ENCODE measurements at places on chromosomes 7 and 10.

- no peak for DNase-seq
These were observed 690.6 kb downstream of the LRMDA start for GRCh38 chr10:76122056-76122455.

DNA sequence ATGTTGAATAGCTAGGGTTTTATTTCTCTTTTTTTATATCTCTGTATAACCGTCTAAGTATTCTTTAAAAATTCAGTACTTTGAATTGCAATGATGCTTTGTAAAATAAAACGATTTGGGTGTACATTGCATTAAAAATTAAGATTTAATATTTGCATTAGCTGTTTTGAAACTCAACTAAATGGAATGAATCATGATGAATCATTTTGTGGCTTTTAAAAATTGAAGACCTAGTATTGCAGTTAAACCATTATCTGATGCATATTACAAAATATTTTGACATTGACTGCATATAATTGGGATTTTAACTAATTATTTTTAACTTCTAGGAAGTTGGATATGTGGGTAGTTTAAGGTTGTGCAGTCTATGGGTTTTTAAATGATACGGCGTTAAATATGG, 314.0 kb downstream of the CDK14 start:
- no peak for DNase-seq

- no peak for DNase-seq
These were observed 35.1 kb upstream of the GRID1 start for GRCh38 chr10:86401588-86402282.

DNA sequence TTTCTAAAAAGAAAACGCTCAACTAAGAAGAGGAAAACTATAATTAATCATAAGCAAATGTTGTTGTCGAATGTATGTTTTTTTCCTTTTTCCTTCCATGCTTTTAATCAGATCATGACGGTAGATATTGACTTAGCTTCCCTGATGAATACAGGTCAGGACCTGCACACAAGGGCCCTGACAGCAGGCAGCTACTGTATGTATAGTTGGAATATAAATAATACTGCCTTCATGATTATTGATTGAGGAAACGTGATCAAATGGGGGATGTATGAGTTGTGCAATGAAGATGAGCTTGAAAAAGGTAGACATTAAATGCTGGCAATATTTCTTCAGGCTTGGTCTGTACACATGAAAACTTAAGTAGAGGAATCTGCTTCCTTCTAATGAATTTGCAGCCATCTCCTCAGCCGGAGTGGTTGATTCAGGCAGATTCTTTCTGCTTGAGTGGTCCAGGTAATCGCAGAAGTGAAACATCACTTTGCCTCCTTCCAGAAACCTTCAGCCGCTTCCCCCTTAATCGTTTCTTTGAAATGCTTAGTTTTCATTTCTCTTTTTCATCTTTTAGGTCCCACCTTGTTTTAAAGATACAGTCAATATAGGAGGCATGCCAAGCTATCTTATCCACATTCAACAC, 656.5 kb downstream of the SDK1 start:
- DNase-seq: no peak

- no peak for DNase-seq
These were observed 28.0 kb upstream of the SEM1 start for GRCh38 chr7:96737545-96738050.

DNA sequence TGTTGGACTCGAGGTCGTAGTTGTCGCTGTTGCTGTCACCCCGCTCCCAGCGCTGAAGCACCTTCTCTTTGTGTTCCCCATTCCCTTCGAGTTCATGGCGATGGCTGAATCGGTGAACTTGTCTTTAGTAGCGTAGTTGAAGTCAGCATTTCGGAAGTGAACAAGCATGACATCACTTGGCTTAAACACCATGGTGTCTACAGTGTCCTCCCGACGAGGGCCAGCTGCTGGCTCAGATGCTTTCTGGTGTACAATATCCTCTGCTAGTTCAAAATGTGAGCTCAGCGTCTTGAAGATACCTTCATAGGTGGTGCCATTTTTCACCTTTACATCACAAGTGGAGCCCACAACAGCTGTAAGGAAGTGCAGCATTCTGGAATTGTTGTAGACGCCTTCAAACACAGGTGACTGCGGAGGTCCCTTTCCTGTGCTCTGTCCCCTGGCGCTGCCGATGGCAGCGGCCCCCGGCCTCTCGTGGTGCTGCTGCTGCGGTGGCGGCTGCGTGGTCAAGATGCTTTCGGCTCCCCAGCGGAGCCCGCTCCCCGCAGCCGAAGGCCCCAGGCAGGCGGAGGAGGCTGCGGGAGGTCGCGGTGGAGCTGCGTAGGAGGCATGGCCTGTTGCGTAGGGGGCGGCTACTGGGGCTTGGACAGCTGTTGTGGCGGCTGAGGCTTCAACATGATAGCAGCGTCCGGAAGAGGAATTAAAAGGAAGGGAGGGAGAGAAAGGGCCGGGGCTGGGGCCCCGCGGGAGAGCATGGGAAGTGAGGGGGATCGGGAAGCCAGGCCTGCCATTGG, 59.3 kb downstream of the ANKMY2 start:
- no peak for DNase-seq

- no peak for DNase-seq
These were observed 41.4 kb downstream of the STAM start for GRCh38 chr10:17685233-17685840.

DNA sequence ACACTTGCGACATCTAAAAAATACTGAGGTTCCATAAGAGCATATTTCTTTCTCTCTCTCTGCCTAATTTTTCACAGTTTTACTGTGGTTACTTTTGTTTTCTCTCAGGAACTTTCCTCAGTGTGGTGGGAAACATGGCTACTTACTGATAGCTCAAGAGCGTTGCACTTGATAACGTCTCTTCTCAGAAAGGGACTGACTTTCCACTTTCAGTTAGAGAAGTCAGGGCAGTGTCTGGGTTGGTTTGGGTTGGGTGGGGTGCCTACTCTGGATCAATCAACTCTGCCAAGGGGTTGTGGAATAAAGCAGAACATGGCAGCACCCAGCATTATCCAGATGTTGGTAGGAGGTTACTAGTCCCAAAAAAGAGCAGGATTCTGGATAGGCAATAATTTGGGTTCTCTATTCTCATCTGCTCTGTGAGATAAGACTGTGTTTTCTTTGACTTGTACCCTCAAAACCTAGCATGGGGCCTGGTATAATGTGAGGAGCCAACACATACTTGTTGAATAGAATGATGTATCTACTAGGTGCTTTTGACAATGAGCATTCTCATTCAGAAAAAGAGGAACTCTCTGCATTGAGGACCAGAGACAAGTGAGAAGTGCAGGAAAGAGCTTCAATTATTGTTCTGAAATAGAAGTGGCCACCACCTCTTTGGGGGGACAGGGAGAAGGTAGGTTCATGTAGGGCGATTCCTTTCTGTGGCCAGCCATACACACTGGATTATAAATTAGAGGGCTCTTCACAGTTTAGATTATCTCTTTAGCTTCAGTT, 315.7 kb downstream of the REEP3 start:
- DNase-seq: no peak

DNA sequence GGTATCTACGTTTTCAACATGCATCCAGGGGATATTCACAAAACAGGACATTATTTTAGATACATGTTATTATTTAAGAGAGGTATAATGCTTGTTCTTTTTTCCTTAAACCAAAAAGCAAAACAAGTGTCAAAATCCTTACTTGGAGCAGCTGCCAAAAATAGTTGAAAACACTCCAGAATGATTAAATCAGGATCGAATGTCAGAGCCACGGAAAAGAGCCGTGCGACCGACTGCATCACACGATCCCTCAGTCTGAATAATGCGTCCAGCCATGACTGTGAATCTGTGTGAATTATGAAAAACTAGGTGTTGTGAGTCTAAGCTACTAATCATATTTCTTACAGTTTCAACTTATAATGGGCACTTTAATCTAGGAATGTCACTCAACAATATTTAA, 126.0 kb downstream of the PARD3 start:
- DNase-seq: no peak

DNA sequence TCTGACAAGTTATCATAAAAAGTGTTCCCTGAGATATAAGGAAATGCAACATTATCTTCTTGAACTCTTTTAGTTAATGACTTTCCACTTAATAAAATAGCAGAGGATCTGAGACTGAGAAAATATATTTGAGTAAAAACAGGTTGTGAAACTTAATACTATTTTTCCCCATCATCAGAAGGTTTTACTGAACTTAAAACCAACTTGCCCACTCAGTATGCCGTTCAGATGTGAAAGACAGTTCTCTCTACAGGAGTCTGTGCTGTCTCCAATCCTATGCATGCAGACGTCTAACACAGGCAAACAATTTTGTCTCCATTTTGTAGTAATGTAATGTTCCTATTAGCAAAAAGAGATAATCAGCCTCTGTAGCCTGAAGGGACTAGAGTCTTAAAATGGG, 38.2 kb upstream of the CYP2C18 start:
- no peak for DNase-seq

DNA sequence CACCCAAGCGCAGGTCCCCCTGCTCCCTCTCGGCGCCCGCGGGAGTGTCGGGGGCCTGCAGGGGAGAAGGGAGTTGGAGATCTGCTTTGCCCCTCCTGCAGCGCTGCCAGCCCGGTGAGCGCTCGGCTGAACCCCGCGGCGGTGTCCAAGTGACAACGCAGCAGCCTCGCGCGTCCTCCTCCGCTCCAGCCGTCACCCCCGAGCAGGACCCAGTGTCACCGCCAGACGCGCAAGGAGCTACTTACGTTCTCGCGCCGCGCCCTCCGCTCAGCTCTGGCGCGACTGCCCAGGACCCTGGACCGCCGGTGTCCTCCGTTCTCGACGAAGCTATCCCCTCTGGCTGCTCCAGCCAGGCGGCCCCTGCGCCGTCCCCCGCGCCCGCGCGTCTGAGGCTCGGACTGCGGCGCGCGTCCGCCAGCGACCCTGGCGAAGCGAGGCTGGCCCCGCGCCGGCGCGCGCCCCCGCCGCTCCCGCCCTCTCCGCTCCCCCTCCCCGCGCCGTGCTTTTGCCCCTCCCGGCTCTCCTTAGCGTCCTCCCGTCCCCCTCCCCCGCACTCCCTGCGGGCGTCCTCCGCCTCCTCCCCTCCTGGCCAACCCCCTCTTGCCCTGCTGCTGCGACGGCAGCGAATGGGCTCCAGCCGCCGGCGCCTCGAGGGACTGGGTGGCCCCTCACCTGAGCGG, at the start of gene NRCAM:
TSS of gene NRCAM (minus strand) at position 439 of the 680 bp plus-strand sequence. CDS start 216,372 bp downstream, outside the sequence.
- DNase-seq: no peak

- no peak for DNase-seq
These were observed 167.3 kb upstream of the SHH start for GRCh38 chr7:155979566-155979965.

DNA sequence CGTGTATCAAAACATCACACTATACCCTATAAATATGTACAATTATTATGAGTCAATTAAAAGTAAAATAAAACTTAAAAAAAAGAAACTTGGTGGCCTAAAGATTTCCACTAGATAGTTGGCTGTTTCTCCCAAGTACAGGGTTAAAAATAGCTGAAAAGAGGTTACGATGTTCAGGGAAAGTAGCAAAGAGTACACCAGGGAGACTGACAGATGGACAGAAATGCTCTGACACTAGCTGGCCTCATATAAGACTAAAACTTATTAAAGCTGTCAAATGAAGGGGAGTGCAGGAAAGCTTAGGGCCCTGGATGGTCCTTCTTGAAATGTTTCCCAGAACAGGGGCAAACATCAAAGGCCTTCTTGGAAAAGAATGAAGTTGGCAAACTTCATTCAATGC, 51.3 kb downstream of the TCAF1 start:
- DNase-seq: no peak

DNA sequence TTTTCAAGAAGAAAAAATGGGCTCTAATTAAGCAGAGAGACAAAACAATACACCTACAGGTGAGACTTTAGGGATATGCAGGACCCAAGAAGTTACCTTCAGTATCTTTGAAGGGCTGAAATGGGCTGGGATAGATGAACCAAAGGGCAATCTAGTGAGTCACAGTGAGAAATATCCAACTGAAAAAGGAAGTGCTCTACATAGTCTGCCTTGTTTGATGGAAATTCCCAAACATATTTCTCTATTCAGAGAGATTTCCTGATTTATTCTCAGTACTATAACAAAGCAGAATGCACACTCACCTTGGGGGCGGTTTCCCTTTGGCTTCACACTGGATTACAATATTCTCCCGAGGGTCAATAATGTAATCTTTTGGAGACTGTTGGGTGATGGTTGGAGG, 104.1 kb upstream of the LAMB4 start:
- DNase-seq: no peak

DNA sequence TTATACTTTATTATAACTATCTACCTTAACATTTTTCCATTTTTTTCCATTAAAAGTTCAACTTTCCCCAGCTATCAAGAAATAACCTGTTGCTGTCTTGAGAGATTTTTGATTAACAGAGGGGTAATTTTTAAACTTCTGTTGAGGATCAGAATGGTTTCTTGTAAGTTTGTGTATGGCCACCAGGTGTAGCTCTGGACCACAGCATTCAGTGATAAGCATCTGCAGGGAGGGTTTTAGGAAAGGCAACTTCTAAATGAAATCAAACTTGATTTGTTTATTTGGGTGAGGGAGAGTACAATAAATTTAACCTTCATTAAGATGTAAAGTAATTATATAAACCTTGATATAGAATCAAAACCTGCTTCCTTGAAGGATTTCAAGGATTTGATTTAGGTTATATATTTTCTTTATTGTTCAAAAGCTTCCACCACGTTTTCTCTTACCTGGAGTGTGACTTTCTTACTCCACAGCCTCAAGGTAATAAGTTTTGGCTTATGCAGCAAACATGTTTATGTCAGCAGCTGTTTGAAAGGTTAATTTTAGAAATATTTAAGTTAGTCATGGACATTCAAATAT, 153.3 kb downstream of the STK31 start:
- DNase-seq: no peak

GRCh38 chr10:95459446-95460045, 101.6 kb downstream of the SORBS1 start:
- no peak for DNase-seq

DNA sequence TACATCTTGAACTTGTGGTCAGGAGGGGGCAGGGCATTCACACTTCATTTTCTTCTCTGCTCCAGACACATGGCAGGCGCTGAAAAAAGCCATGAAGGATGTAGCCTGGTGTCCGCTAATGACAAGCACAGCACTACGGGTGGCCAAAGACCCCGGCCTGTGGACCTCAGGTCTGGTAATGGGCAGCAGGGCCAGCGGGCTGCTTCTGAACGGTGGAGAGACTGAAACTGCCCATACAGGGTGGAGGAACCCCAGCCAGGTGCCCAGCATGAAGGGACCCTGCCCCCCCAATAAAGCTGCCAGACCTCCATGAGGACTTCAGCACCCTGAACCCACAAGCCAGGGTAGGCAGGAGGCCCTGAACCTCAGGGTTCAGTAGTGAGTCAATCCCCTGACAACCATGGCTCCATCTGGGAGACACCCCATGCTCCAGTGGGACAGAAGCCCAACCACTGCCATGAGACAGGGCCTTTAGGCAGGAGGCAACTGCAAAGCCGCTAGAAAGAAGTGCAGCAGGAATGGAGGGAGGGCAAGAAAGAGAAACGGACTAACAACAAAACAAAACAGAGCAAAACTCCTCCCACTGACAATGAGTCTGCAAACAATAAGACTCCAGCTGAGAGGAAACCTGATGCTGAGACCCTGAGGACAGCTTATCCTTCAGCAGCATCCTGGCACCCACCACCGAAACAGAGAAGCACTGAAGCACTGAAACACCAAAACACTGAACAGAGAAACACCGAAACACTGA, 140.2 kb upstream of the PPP2R2D start:
- DNase-seq: no peak
